GOT3 (cell line): ENCODE measurements at places on chromosomes 2 and 18.

- DNase-seq = no peak
These were observed 7.1 kb upstream of the PPP1R1C start for GRCh38 chr2:181978351-181979150.

DNA sequence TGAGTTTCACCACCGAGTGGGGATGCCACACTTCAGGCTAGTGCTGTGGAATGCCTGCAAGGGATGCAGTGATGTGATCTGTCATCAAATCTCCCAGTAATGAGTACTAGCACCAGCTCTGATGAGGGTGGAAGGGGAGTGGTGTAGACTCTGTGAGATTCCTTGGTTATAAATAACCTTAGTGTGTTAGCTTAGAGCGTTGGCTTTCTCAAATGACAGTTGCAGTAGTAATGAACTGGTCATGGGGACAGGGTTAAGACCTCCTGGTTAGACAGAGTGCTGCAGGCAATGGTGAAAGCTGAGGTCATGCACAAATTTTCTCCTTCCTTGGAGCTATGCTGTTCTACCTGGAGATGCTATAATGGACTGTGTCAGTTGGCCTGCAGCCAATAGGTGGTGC is 1063.4 kb upstream of the CRIM1 start:
- DNase-seq = no peak

DNA sequence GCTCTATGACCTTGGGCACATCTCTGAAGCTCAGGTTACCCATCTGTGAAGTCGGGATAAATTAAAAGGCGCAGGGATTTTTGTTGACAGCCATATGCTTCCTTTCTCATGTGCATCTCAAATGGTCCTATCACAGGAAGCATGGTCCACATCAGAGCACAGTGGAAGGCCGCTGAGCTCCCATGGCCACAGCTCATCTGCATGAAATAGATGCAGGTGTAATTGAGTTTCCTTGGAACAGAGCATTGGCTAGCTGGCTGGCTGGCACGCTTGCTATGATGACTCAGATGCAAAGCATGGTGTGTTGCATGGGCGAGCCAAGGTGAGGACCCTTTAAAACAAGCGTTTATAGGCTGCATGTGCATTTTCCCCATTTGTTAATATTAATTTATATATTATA is 79.3 kb downstream of the TXNL1 start:
- no peak for DNase-seq

- no peak for DNase-seq
These were observed 68.5 kb downstream of the FIGN start for GRCh38 chr2:163667064-163667887.

DNA sequence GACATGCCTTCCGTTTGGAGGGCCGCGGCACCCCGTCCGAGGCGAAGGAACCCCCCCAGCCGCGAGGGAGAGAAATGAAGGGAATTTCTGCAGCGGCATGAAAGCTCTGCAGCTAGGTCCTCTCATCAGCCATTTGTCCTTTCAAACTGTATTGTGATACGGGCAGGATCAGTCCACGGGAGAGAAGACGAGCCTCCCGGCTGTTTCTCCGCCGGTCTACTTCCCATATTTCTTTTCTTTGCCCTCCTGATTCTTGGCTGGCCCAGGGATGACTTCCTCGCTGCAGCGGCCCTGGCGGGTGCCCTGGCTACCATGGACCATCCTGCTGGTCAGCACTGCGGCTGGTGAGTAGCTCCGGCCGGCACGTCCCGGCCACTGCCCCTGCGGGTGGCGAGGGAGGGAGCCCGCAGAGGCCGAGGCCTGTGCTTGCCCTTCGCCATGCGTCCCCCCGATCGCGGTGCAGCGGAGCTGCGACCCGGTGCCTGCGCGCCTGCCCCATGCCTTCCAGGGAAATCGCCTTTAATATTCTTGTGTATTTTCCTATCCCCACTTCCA is 1.2 kb downstream of the BMPR2 start:
- no peak for DNase-seq

DNA sequence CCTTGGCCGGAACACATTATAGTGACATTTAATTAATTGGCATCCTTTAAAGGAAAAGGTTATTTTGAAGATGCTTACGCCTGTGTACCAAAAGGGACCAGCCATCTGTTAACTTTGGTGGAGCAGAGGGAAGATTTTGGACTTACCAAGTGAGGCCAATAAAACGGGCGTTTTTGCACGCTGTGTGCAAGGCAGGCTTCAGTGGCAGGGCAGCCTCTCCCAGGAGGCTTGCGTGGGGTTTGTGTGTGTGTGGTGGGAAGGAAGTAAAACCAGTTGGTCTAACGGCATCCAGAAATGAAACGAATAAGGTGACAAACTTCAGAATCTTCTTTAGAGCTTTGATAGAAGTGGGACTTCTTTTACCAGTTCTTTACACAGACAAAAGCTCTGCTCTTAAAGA is 191.7 kb downstream of the PRKCE start:
- no peak for DNase-seq
